ENCODE measurements at places on chromosomes 7 and 10. TPM values are rescaled to one million over a fixed set of nuclear protein-coding genes. Genes with fewer than 3 reads are reported as not detected.

DNA sequence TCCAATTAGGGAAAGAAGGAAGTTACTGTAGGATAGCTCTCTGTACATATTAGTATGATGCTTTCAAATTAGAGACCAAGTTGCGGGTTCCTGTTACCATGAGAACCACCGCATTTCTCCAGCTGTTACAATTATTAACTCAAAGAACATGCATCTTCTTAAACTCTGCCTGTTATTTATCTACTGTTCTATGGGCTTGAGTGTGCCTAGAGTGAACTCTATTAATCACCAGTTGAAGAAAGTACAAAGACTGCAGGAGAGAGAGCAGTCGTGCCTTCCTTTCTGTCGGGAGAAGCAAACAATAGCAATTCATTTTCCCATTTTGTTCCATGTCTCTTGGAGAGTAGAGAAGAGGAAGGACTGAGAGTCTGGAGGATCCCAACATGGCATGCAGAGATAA lies 1071.2 kb downstream of the TYW1 start:
- no peaks in the 10 kb centered on the region for H3K36me3 ChIP-seq
- H3K27me3 ChIP-seq = no peaks in the 10 kb centered on the region
- no peak for DNase-seq
- H3K4me3 ChIP-seq = no peak overlapping the region
- H3K27ac ChIP-seq = no peak overlapping the region
- no peaks in the 10 kb centered on the region for H3K4me1 ChIP-seq

DNA sequence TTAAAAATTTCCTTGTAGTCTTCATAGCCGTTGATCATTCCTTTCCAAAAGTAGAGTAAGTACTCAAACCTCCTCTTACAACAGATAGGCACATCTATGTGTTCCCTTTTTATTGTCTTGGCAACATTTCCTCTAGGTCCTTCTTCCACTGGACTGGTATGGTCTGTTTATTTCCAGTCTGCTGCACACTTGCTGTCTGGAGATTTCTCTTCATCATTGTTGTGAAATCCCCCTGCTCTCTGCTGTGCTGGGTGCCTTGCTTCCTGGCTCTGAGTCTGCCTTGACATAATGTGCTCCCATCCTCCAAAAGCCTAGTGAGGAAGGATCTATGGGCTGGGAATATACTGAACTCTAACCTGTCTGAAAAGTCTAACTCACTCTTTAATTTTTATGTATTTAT lies 545.3 kb upstream of the VSTM2A start:
- H3K27me3 ChIP-seq = no peaks in the 10 kb centered on the region
- no peaks in the 10 kb centered on the region for H3K4me1 ChIP-seq
- H3K27ac ChIP-seq = no peak overlapping the region
- H3K36me3 ChIP-seq = no peaks in the 10 kb centered on the region

GRCh38 chr10:127948791-127949190 lies 41.9 kb downstream of the PTPRE start:
- no peaks in the 10 kb centered on the region for H3K27me3 ChIP-seq
- H3K27ac ChIP-seq = no peak overlapping the region
- DNase-seq = no peak

GRCh38 chr7:27651702-27652101 lies 11.0 kb downstream of the HIBADH start:
- H3K36me3 ChIP-seq = peaks cover 2% of the 10 kb centered on the region
- H3K4me1 ChIP-seq = peaks cover 5% of the 10 kb centered on the region
- no peak overlapping the region for H3K4me3 ChIP-seq
- H3K27me3 ChIP-seq = no peaks in the 10 kb centered on the region
- DNase-seq = peak; percentile 49

- H3K27ac ChIP-seq = no peak overlapping the region
- H3K4me1 ChIP-seq = no peaks in the 10 kb centered on the region
- H3K36me3 ChIP-seq = no peaks in the 10 kb centered on the region
- no peak overlapping the region for H3K4me3 ChIP-seq
Observed at GRCh38 chr10:33688506-33688905, 354.0 kb upstream of the NRP1 start.

DNA sequence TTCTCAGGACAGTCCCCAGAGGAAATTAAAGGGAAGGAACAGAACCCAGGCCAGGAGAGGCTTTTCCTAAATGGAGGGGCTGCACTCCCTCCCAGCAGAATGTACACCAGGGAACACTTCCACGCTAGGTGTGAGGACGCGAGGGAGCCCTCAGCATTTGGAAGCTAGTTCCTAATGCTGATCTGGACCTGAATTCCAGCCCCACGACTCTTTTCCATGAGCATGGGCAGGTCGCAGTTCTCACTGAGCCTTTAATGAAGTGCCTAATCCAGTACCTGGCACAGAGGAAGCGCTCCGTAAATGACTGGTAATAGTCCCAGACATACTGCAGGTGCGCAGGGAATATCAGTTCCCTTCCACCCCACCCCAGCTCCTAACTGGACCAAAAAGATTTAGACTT lies 1.1 kb downstream of the ALOX5 start:
- no peak overlapping the region for H3K27ac ChIP-seq
- H3K36me3 ChIP-seq = no peaks in the 10 kb centered on the region
- peaks cover 35% of the 10 kb centered on the region for H3K27me3 ChIP-seq
- H3K4me3 ChIP-seq = no peak overlapping the region

- peaks cover 5% of the 10 kb centered on the region for H3K4me1 ChIP-seq
- no peaks in the 10 kb centered on the region for H3K36me3 ChIP-seq
- H3K27ac ChIP-seq = no peak overlapping the region
- peak; percentile 63 for DNase-seq
- H3K27me3 ChIP-seq = no peaks in the 10 kb centered on the region
Observed at GRCh38 chr7:78473021-78473420, 674.4 kb downstream of the PHTF2 start.

Gene WNT8B
- total RNA-seq = not detected

- no peaks in the 10 kb centered on the region for H3K27me3 ChIP-seq
- H3K27ac ChIP-seq = no peak overlapping the region
- no peak overlapping the region for H3K4me3 ChIP-seq
- H3K4me1 ChIP-seq = no peaks in the 10 kb centered on the region
- no peaks in the 10 kb centered on the region for H3K36me3 ChIP-seq
Observed at GRCh38 chr7:37495574-37496184, 47.0 kb upstream of the ELMO1 start.

Gene AOAH
- not detected for total RNA-seq

DNA sequence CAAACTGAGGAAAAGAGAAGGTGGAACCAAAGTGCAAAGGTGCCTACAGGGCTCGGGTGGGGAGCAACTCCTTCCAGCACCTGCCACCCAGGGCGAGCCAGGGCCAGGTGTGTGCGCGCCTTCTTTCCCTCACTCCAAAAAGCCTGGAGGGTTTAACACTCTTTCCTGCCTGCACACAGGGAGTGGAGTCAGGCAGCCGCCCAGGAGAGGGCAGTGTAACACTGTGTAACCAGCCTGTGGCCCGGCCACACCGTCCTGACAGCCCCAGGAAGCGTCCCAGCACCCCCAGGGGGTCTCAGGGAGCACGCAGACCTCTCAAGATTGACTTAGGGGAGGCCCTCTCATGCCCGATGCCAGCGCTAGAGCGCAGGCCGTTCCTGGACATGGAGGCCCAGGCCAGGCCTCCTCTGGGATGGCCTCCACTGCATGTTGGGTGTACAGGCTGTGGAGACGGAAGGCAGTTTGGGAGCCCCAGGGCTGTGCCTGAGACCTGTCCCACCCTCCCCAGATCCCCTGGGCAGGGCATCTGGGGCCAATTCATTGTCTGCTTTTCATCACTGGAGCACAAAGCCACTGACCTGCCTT lies 13.4 kb downstream of the BRI3 start:
- no peaks in the 10 kb centered on the region for H3K4me1 ChIP-seq
- no peaks in the 10 kb centered on the region for H3K27me3 ChIP-seq
- peak; percentile 47 for DNase-seq
- H3K4me3 ChIP-seq = no peak overlapping the region
- no peak overlapping the region for H3K27ac ChIP-seq

Gene MYOZ1
- 0.18 TPM for total RNA-seq

- H3K4me3 ChIP-seq = no peak overlapping the region
- no peak overlapping the region for H3K27ac ChIP-seq
- peak; percentile 22 for DNase-seq
Observed at GRCh38 chr10:79049931-79050895, 18.6 kb upstream of the ZMIZ1 start.

GRCh38 chr7:30986738-30987137 lies 23.0 kb downstream of the GHRHR start:
- no peak for DNase-seq
- peaks cover 21% of the 10 kb centered on the region for H3K27me3 ChIP-seq
- H3K4me1 ChIP-seq = no peaks in the 10 kb centered on the region
- no peaks in the 10 kb centered on the region for H3K36me3 ChIP-seq
